ENCODE measurements at places on chromosomes 11 and 22.

DNA sequence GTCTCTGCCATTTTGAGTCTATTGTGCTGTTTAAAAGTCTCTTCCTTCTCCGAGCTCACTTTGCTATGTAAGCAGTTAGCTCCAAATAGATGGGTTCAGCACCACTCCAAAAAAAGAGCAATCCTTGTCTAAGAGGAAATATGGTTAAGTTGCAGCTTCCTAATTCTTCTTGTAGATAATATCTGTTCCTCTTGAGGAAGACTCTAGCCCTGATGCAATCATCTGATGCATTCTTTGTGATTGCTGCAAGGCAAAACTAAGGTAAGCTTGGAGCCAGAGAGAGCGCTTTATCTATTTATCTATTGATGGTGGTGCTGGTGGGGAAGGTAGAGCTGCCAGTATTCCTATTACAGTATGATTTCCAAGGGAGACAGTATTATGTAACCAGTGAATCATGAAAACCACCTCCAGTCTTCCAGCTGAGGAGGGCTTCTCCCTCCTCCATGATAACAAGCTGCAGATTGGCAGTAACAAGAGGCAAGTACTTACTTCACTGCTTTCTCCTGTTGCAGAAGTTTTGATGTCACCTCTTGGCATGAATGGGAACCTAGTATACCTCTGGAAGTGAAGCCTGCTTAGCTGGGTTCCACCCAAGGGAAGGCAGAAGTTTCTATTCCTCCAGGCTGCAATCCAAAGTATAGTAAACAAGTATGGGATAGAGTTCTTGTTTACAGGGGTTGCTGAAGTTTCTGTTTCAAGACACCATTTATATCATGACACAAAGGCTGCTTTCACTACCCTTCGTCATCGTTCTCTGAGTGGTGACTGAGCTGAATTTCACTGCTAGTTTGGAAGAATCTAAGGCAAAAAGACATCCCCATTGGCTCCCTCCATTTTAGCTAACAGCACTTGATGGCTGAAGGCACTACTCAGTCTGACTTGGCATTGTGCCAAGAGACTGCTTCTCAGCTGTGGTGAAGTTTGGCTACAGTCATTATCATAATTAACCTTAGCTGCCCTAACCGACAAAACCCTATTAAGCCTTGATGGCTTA is 49.7 kb downstream of the FDX1 start:
- no peak for DNase-seq

DNA sequence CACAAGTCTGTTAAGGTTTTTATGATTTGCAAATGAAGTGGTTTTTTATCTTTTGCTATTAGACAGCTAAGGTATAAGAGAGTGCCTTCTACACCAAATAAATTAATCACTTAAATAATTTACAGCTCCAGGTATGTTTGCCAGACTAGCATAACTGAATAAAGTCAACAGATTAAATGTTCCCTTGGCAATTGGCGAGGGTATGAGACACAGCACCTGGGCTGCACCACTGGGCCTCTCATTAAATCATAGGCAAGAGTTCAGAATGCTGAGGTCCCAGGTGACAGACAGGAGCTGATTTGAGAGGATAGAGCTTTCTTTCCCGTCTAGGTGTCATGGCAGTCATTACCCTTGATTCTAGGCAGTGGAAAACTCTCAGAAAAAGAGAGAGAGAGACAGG is 62.6 kb upstream of the WT1 start:
- DNase-seq: no peak

DNA sequence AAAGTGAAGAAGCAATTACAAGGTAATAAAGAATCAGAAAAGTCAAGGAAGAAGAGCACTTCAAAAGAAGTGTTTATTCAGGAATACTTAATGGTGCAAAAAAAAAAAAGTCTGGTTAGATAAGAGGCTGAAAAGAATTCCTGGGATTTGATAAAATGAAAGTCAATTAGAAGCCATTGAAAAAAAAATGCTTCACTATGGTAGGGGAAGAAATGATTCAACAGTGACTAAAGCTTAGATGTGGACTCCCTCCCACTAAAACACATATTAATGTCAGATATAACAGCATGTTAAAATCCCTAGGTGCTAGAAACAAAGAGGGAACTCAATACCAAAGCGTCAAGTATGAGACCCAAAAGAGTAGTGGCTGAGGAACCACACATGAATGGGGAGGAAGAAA is 335.3 kb upstream of the PITPNB start:
- no peak for DNase-seq

DNA sequence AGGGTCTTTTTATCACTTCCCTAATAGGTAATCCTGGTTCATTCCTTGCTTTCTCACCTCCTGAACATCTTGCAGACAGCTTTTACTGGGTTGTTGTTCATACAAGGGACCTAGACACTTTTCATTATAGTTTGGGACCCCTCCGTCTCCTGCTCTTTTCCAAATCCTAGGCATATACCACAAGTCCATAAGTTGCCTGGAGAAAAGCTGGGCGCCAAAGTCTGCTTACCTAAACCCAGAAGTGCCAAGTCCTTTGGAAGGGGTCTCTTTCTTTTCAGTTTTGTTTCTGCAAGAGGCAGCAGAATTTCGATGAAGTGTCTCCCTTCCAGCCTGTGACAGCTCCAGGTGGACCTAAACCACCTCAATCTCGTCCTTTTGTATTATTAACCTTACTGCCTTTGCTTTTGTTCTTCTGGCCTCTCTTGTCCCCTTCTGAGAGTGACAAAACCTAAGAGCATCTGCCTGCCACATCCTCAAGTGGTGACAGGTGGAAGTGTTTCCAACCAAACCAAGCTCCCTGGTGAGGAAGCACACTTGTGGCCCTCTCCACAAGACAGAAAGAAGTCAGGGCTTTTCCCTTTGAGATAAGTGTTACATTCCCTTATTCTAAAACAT is 19.5 kb upstream of the P2RY6 start:
- DNase-seq: no peak

DNA sequence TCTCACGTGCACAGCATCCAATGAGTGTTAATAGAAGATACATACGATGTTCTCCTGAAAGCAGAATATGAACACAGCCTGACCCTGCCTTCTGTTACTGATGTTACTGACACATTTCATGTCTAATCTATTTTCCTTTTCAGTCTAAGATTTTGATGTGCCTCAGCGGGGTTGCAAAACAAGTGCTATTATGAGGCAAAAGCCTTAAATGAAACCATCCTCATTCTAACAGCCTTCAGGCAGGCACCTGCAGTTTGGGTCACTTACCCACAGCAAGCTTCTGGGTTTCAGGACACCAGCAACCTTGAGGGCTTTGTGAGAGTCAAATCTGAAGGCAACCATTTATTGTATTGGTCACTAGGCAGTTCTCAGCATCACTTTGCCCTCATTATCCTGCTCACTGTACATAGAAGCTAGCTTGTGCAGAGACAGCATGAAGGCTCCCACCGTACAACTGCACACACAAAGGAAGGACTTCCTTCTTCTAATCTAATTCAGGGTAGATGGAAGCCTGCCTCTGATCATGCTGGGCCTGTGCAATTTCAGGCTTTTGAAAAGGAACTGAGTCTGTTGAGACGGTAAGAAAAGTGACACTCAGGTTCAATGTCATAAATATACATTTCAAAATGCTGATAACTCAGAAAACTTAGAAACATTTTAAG is 183.2 kb upstream of the PITPNB start:
- DNase-seq: no peak

DNA sequence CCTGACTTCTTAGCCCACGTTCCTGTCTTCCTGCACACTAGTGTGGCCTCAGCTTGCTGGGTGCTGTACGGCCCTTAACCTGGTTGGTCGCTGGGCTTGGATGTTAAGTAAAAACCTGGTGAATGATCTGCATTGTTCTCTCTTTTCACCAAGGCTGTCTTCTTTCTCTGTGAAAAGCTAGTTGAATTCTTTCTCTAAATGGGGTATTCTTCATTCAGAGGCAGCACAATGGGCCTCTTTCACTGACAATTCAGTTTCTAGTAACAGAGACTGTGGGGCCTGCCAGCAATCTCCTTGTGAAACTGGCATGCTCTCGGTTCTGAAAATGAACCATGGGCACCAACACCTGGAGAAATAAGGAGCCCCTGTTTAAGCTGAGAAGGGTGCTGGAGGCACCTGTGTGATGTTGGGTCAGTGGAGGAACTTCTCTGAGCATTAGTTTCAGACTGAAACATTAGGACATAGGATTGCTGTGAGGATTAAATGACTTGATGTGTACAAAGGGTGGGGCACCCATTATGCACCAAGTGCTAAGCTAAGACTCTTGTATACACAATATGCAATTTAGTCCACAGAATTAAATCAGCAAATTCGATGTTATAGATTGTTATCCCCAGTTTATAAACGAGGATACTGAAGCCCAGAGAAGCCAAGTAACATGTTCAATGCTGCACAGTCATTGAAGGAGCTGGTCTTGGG is 33.1 kb upstream of the ELF5 start:
- DNase-seq: no peak

GRCh38 chr11:117426297-117426685 is 98.6 kb downstream of the CEP164 start:
- DNase-seq: peak; percentile 59

GRCh38 chr22:22558071-22558971 is 744 bp downstream of the PRAME start:
- no peak for DNase-seq

DNA sequence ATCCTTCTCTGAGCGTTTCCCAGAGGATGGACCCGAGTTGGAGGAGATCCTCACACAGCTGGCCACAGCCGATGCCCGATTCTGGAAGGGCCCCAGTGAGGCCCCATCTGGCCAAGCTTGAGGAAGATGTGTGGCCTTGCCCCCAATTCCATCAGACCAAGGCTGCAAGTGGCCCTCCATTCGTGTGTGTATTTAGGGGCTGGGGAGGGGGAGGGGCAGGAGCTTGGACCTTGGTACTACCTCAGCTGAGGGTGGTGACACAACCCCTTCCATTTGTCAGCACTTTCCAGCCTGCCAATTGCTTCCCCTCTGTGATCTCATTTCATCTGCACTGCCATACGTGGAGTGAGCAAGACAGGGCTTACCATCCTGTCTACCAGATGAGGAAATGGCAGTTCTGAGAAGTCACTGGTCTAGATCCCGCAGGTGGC is 1.3 kb upstream of the BBS1 start:
- no peak for DNase-seq

GRCh38 chr11:68998390-68998911 is 14.6 kb downstream of the MRGPRF start:
- DNase-seq: no peak

DNA sequence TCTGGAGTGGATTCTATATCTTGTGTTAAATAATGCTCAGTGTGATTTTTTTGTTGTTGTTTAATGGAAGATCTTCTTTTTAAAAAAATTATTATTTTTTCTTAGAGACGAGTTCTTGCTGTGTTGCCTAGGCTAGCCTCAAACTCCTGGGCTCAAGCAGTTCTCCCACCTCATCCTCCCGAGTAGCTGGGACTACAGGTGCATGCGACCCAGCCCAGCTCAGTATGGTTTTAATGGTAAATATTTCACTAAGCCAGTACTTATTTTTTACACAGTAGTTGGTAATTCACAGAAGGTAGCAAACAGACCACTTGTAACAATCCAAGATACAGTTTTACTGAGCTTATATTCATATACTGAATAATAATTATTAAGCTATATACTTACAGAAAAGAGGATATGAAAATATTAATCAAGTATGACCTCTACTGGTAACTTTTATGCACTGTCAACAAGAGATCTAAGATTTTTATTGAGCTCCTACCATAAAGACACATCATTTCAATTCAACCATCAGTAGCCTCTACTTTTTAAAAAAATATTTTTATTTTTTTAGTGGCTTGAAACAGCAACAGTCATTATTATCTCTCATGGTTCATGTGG is 6.1 kb upstream of the CD59 start:
- no peak for DNase-seq

DNA sequence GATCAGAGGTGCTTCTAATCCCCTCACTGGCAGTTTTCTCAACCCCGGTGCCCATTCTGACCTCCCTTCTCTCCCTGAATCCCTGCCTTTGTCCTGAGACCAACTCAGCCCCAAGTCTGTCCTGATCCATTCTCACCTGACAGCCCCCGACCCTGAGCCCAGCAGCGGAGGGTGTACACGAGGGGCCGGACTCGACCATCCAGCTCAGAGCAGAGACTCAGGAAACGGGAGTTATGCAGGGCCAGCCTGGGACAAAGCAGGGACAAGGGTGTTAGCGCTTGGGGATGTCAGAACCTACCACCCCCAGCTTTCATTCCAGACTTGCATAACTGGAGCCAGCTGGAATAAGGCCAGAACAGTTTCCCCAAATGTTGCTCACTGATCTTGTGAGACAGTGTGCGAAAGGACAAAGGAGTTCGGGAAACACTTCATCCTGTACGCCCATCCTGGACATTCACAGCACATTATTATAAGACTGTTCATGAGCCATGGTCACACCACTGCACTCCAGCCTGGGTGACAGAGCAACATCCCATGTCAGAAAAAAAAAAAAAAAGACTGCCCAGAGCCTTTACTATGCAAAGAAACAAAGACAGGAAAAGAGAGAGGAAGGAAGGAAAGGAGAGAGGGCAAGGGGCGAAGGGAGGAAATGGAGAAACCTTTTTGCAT is 3.5 kb upstream of the EEF1G start:
- no peak for DNase-seq

- DNase-seq: no peak
Observed at GRCh38 chr22:35616043-35616442, 1.1 kb downstream of the MB start.

DNA sequence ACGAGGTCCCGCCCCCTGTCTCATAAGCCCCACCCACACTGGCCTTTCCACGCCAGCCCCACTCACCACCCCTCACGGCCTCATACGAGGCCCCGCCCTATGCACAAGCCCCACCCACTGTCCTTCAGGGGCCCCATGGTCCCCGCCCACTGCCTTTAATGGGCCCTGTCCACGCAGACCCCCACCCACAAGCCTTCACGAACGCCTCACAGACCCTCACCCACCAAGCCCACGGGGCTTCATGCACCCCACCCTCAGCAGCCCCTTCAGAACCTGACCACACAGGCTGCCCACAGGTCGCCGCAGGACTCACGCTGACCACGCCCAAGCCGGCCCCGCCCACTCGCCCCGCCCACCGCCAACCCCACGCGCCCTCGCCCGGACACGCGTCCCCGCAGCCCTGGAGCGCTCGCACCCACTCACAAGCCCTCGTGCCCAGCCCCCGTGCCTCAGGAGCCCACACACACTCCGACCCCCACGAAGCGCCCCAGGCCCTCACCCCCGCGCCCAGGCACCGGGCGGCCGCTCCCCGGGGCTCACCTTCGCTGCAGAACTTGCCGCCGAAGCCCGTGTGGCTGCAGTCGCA is 10.5 kb downstream of the NRXN2 start:
- DNase-seq: no peak

DNA sequence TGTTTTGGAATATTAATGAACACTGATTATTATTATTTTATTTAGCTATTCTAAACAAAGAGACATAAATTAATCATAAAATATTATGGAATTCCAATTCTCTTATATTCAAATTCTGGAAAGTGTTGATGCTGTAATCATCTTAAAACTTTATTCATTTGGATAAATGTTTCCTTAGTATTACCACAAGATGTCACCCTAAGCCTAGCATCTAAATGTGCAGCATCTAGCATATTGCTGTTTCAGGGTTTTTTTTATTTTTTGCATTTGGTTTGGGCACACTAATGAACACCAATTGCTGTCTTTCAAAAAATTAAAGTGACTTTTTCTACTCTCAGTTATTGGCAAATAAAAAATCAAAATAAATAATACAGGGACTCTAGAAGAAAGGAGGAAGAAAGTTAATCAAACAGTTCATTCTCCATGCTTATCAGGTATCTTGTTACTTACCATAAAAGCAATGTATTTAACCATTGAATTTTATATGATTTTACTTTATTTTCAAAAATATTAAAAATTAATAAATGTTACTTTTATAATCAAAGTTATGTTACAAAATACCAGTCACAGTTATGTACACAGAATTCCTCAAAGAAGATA is 31.8 kb downstream of the DLG2 start:
- DNase-seq: no peak
